ENCODE measurements at places on chromosomes 16 and 17.

- no peak for DNase-seq
These were observed 3.9 kb downstream of the SKAP1 start for GRCh38 chr17:48426019-48426665.

DNA sequence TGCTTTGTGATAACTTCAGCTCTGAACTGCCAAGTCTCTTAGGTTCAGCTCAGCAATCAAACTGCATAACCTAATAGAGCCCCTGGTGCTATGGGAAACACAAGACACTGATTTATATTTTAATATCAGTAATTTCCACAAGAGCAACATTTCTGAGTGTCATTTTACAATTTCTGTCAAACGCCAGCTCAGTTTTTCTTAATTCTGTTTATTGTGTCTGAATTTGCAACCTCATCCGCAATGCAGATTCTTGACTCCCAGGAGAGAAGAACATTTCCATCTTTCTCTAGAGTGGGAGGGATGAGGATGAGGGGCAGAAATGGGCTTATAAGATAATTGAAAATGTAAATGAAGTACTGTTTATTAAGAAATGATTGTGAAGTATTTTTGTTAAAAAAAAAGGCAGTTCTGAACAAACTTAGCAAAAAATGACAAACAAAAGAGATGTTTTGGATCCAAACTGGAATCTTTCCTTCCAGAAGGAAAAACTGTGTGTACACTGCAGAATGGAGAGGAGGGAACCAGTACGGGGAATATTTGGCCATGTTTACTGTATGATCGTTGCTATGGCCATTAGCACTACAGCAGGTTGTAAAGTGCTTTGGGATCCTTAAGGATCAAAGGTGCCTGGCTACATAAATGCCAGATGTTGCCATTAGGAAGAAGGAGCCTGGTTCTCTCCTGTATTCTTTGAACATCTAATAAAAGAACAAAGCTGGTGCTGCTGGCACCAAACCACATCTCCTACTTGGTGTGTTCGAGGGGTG lies 7.4 kb upstream of the PMFBP1 start:
- DNase-seq: no peak

DNA sequence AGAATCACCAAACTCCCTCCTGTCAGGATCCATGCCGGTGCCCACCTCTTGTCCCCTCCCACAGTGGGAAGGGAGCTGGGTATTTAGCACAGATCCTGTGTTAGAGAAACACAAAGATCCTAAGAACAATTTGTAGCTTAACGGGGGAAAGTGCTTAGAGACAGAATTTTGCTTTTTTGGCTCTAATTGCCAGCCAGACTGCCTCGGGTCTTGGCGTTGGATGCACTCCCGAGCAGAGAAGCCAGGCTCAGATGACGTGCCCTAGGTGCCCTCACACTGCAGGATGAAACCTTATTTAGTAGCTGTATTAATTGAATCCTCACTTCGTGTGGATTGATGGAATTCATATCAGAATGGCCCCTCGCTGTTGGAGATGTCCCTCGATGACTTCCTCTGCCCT lies 22.5 kb upstream of the MAF start:
- no peak for DNase-seq

DNA sequence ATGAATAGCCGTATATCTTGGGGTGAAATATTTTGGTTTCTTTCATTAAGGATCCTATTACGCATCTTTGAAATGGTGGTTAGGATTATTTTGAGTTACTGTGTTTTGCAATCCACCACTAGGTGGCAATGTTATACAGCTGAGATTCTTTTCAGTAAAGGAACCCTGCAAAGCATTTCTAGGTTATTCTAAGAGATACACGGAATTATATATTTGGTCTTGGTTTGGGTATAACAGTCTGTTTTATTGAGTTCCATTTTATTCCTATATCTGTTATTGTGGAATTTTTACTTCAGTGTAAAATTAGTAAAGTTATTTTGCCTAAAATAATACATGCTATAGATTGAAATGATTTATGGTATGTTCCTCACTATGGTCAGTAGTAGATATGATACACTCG lies 62.9 kb upstream of the CPHXL start:
- peak; percentile 56 for DNase-seq

DNA sequence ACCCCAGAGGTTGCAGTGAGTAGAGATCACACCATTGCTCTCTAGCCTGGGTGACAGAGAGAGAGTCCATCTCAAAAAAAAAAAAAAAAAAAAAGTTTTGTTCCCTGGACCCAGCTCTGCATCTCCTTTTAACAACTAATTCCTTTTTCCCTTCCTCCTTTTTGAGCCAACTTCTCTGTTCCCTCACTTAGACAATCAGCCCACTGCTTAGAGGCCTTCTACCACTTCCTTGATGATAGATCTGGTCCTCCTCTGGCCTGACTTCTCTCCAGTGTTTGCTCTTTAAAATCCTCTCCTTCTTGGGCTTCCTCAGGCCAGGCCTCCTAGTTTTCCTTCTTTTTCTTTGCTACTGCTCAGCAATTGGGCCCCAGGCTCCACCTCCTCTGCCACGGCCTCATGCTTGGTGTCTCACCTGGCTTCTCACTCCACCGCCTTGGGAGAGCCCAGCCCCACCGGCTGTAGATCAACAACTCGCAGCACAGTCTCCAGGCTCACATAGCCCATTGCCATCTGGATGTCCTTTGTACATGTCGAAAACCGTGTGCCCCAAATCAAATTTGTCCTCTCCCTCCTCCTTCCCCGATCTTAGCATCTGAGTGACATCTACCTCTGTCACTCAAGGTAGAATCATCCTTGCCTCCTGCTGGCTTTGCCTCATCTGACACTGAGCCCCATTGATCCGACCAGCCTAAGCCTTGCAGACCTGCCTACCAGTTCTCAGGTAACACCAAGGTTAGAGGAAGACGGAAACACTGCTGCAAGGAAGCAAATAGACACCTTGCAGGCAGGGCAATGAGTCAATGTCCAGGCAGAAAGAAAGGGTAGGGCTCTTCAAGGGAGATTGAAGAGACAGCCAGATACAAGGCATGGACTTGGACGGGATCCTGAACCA lies 17.4 kb downstream of the ARHGAP27 start:
- DNase-seq: no peak

DNA sequence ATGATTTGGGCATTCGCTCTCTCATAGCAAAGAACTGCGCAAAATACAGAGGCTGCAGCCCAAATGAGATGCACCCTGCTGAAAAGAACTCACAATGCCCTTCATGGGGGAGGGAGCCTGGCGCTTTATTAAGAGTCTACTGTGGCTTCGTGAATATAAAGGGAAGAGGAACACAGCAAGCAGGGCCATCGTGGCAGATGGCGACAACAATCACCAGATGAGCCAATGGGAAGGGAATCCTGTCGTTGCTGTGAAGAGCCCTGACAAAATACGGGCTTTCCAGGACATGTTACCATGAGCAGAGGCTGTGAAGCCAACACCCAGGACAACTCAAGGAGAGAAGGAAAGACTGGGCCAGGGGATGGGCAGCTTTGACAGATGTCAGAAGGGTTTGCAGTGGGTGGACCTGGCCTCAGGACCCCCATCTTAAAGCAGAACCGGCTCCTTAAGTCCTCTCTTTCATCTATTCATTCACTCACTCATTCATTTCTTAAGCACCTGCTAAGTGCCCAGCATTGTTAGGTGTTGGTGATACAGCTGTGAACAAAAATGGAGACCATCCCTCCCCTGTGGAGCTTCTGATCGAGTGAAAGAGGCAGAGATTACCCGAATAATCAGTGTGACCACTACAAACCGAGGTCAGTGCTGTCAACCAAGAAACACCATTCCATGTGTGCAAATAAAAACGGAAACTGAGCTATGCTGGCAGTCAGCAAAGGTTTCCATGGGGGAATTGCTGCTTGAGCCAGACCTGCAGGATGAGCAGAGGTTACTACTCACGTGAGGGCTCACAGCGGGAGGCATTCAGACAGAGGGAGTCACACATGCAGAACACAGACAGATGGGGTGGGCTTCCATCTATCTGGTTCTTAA lies 125.8 kb downstream of the DYNLRB2 start:
- peak; percentile 30 for DNase-seq

- DNase-seq: no peak
These were observed 28.4 kb upstream of the MAP3K14 start for GRCh38 chr17:45345246-45345553.

DNA sequence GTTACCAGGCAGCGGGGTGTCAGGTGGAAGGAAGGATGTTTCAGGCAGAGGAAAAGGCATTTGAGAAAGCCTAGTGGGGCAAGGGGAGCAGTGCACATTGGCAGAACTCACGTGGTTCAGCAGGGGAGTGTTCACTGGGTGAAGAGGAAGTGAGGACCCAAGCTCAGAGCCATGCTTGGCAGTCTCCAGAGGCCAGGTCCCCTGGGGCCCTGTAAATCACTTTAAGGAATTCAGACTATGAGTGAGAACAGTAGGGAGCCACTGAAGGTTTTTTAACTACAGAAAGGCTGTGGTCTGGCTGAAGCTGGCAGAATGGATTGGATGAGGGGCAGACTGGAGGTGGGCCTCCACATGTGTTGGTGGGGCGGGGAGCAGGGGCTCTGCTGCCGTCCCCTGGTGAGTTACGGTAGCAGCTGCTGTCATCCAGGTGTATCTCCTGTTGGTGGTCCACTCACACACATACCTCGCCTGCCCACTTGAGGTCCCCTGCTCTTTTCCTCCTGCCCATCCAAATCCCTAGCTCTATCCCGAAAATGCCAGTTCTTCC lies 5.1 kb downstream of the CLEC16A start:
- no peak for DNase-seq

DNA sequence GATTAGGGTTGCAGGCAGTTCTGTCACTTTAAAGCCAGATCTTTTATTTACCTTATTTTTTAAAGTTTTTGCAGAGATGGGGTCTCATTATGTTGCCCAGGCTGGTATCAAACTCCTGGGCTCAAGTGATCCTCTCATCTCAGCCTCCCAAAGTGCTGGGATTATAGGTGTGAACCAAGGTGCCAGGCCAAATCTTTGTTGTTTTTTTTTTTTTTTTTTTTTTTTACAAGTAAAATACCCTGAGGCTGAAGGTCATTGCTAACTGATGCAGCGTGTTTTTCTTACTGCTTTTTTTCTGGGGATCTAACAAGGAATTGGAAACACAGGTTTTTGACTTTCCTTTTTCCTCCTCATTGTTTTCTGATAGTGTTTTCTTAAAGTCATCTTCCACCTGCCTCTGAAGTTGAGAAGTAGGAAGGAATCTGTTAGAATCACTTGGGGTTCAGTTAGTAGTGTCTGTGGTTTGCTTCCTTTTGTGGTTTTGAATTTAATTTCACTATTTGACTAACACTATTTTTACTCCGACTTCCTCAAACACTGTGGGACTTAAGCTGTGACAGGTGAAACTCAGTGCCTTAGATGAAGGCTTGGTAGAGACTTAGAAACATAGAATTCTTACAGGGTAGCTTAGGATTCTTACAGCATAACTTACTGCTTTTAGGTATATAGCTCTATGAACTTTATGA lies 22.2 kb downstream of the CLTC start:
- no peak for DNase-seq

- no peak for DNase-seq
These were observed 22.0 kb upstream of the ABCA10 start for GRCh38 chr17:69250641-69251040.

DNA sequence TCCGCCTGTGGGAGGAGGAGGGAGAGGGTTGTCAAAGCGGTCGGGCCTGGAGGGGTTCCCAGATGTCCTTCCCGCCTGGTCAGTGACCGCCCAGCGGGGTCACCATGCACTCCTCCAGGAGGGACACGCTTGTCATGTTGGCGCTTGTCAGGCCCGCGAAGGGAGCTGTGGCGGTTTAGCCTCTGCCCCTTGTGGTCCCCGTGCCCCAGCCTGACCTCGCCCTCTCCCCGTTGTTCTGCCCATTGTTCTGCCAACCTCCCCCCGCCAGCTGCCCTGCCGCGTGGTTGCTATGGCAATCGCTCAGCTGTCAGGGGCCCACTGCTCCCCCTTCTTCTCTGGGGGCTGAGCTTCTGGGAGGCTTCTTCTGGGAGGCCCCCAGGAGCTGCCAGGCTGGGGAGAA lies 146.4 kb upstream of the CIBAR2 start:
- no peak for DNase-seq

GRCh38 chr16:73916829-73917594 lies 379.6 kb upstream of the PSMD7 start:
- DNase-seq: no peak

GRCh38 chr17:74235911-74236371 lies 22.6 kb downstream of the TTYH2 start:
- no peak for DNase-seq

GRCh38 chr16:88967830-88968588 lies 9.0 kb downstream of the CBFA2T3 start:
- DNase-seq: peak; percentile 5

DNA sequence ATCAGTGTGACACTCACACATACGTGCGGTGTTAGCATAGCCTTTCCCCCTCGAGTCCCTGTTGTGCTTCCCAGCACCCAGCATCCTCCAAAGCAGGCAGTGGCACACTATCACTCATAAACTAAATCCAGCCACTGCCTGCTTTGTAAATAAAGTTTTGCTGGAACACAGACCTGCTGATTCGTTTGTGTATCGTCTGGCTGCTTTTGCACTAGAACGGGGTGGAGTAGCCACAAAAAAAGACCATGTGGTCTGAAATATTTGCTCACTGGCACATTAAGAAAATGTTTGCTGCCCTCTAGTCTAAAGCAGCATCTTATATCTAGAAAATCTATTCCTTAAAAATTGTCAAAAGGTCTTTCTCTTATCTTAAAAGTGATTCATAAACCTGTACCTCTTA lies 341.2 kb upstream of the ZFHX3 start:
- no peak for DNase-seq

DNA sequence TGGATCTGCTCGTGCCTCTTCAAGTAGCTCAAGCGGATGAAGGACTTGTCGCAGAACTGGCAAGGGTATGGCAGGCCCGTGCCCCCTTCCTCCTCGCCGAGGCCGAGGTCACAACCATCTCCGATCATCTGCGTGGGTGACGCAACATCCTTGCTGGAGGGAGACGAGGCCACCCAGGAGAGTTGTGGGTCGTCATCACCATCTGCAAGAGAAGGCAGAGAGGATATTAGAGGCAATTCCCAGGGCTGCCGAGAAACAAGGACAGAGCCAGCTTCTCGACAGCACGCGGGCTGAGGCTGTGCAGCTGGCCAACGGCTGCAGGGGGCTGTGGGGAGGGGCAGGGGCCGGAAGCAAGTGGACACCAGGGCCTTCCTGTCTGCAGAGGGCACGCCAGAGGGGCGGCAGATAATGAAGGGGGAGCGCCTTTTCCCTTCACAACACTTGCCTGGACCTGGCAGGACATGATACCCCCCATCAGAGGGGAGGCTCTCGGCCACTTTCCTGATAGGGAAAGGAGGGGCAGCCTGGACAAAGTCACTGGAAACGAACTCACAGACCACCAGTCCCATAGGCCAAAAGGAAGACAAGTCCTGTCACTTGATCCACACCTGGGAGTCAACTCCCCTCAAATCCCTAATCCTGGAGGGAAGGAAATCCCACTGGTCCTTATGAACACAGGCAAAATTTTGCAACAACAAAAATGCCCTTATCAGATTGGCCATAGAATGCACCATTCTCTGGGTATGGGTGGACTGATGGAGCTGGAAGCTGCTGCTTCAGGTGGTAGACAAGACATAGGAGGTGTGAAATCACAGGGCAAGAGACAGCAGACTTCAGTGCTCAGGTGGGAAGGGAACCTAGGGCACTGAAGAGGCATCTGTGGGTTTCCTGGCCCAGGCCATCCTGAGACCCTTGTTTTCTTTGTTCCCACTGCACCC lies 217.0 kb downstream of the ZNF423 start:
- no peak for DNase-seq

- no peak for DNase-seq
These were observed 61.6 kb downstream of the TIMM22 start for GRCh38 chr17:1058423-1059130.
